ENCODE measurements at places on chromosomes 4 and X. TPM values are rescaled to one million over a fixed set of nuclear protein-coding genes. Genes with fewer than 3 reads are reported as not detected.
A peak's percentile ranks its signal among the peaks of the same experiment; 100 is the strongest.

The SOX3 gene
- 0.68 TPM for polyA plus RNA-seq

The GABRA4 gene
- polyA plus RNA-seq, result not detected

- no peaks in the 10 kb centered on the region for H3K36me3 ChIP-seq
- no peak for DNase-seq
- no peaks in the 10 kb centered on the region for H3K27me3 ChIP-seq
- H3K4me1 ChIP-seq, result no peaks in the 10 kb centered on the region
- H3K4me3 ChIP-seq, result no peak overlapping the region
- H3K27ac ChIP-seq, result no peak overlapping the region
Measured at GRCh38 chr4:92433272-92433758, 129.5 kb downstream of the GRID2 start.

GRCh38 chr4:124139044-124139443, 573.5 kb downstream of the ANKRD50 start:
- H3K27me3 ChIP-seq, result no peaks in the 10 kb centered on the region
- no peaks in the 10 kb centered on the region for H3K36me3 ChIP-seq
- no peak for DNase-seq
- no peak overlapping the region for H3K27ac ChIP-seq
- H3K4me3 ChIP-seq, result no peak overlapping the region

- no peaks in the 10 kb centered on the region for H3K4me1 ChIP-seq
- no peak overlapping the region for H3K27ac ChIP-seq
- no peak overlapping the region for H3K4me3 ChIP-seq
Measured at GRCh38 chr4:65789805-65790204, 119.5 kb upstream of the EPHA5 start.

DNA sequence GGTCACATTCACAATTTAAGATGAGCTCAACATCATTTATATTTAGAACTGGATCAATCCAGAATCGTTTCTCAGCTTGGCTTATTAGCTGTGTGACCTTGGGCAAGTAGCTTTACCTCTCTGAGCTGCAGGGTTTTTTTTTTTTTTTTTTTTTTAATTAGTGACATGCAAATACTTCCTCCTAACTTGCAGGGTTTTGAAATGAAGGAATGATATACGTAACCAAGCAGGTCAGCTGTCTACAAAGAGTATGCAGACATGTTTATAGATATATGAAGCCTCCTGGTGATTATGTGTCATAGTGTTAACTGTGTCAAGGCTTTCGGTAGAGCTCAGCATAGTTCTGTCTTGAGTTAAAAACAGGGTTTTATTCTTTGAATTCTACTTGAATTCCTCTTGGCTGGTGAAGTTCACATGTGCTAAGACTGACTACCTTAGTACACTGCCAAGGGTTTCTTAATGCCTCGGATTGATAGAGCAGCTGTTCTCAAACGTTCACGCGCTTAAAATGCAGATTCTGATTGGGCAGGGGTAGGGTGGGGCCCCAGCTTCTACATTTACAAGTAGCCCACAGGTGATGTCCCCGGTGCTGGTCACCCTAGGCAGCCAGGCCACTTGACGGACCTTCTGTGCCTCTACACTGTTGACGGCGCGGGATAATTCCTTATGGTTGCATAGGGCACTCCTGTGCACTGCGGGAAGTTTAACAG, 654 bp upstream of the STS start:
- peak overlapping the region; percentile 76 for H3K4me3 ChIP-seq
- peaks cover 32% of the 10 kb centered on the region for H3K4me1 ChIP-seq
- no peaks in the 10 kb centered on the region for H3K27me3 ChIP-seq
- no peak for DNase-seq
- peaks cover 2% of the 10 kb centered on the region for H3K36me3 ChIP-seq
- peak overlapping the region; percentile 90 for H3K27ac ChIP-seq

DNA sequence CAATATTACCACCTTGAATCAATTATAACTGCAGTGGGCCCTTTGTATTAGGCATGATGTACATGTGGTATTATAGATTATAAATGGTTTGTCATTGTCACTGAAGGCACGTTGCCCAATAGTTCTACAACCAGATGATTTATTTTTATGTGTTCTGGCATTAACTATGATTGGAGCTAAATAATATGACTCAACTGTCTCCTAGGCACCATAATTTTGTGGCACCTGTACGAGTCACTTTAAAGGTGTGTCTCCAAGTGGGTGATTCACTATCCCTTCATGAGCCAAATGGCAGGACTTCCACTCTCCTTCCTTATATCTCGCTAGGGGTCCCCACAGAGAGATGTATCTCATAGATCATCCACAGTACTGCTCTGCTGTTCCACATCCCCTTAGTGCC, 6.1 kb upstream of the SMPX start:
- no peaks in the 10 kb centered on the region for H3K27me3 ChIP-seq
- H3K4me3 ChIP-seq, result no peak overlapping the region
- no peak overlapping the region for H3K27ac ChIP-seq
- no peaks in the 10 kb centered on the region for H3K4me1 ChIP-seq
- no peak for DNase-seq

DNA sequence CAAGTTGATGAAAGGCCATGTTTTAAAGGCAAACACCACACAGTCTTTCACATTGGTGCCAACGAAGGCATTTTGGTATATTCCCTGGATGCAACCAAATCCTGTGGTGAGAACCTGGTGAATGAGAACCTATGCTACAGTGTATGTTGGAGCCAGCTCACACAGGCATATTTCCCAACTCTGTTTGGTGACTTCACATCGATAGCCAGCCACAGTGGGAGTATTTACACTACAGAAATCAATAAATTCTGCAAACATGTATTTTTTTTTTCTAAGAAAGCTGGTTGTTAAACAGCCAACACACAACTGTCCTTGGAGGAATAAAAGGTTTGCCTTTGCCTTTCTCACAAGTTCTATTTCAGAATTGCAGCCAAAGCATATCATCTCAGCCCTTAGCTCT, 691.0 kb downstream of the GRID2 start:
- no peak for DNase-seq
- no peaks in the 10 kb centered on the region for H3K4me1 ChIP-seq
- H3K27me3 ChIP-seq, result no peaks in the 10 kb centered on the region
- H3K36me3 ChIP-seq, result no peaks in the 10 kb centered on the region
- H3K4me3 ChIP-seq, result no peak overlapping the region
- H3K27ac ChIP-seq, result no peak overlapping the region

DNA sequence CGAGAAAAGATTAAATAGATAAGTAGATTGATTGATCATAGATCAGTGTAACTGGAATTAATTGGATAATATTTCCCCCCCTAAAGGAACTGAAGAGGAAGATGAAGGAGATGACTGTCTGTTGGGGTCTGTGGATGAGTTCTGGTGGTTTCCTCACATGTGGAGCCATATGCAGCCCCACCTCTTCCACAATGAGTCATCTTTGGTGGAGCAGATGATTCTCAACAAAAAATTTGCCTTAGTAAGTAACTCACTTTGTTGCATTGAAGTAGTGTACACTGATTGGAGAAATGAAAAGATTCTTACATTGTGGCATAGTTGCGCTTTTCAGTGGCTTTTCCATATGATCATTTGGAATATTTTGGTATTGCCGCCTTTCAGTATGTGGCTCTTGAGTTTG, 80.4 kb downstream of the NDST3 start:
- H3K4me1 ChIP-seq, result no peaks in the 10 kb centered on the region
- no peak overlapping the region for H3K27ac ChIP-seq
- no peak for DNase-seq
- no peaks in the 10 kb centered on the region for H3K36me3 ChIP-seq
- H3K4me3 ChIP-seq, result no peak overlapping the region
- H3K27me3 ChIP-seq, result no peaks in the 10 kb centered on the region

- no peaks in the 10 kb centered on the region for H3K27me3 ChIP-seq
- DNase-seq, result no peak
- H3K4me3 ChIP-seq, result no peak overlapping the region
- no peak overlapping the region for H3K27ac ChIP-seq
- H3K36me3 ChIP-seq, result no peaks in the 10 kb centered on the region
Measured at GRCh38 chr4:39719804-39720580, 22.1 kb downstream of the UBE2K start.

DNA sequence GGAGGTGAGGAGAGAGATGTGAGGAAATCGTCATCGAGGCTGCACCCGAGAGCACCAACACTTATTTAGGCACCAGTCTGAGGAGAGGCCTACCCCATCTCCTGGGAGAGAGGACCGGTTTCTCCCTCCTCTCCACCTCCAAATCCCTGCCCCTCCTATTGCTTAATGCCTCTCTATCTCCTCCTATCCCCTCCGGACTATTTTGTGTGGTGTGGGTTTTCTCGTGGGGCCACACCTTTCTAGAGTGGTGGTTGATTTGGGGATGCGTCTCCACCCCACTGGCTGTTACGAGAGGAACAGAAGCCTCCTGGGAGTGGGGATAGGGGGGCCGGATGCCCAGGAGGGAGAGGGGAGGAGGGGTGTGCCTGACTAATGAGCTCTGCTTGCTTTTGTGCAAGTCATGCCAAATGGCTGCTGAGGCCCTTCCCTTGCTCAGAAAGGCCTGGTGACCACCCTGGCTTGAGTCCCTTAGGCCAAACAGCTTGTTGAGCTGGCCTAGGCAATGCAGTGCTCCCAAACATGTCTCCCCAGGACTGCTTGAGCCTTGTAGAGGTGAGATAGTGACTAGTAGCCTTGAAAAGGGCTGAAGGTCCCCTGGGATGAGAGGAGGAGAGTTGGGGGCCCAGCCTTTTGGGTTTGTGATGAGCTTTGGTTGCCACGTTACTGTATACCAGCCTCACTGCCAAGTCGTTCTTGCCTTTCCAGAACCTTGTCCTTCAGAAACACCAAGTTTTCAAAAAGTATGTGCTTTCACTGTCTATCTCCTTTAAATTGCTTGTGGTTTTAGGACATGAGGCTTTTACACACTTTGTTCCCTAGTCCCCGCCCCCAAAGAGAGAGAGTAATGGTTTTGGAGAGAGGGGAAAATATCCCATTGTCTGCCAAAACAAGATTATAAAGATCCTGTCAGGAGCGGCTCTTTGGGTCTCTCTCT, 1.2 kb downstream of the MSN start:
- H3K27ac ChIP-seq, result peak overlapping the region; percentile 95
- H3K4me1 ChIP-seq, result peaks cover 52% of the 10 kb centered on the region
- peak overlapping the region; percentile 66 for H3K4me3 ChIP-seq
- peak; percentile 89 for DNase-seq
- H3K27me3 ChIP-seq, result no peaks in the 10 kb centered on the region

All from spleen (tissue), 13 donors.